GDM1 (cell line): ENCODE measurements at places on chromosomes 7 and 10.

DNA sequence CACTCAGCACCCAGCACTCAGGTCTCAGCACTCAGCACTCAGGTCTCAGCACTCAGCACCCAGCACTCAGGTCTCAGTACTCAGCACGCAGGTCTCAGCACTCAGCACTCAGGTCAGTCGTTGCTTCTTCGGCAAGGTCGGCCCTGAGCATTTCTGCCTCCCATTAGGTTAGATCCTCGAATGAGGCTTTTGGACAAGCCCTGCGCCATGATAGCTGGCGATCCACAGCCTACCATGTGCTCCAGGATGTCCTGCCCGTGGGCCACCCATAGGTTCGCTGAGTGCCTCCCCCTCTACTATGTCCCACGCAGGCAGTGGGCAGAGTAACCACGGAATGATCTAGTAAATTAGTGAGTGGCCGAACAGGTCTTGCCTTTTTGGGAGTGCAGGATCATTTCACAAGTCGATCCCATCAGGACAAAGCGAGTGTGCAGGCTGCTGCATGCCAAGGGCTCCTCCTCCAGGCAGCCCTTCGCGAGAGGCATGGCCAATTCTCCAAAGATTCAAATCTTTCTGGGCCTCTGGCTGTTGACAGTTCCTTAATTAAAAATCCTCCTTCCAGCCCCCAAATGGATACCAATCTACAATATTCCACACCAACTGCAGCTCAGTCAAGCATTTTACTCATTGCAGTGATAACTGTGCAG, 206.3 kb downstream of the ADARB2 start:
- no peak for DNase-seq

DNA sequence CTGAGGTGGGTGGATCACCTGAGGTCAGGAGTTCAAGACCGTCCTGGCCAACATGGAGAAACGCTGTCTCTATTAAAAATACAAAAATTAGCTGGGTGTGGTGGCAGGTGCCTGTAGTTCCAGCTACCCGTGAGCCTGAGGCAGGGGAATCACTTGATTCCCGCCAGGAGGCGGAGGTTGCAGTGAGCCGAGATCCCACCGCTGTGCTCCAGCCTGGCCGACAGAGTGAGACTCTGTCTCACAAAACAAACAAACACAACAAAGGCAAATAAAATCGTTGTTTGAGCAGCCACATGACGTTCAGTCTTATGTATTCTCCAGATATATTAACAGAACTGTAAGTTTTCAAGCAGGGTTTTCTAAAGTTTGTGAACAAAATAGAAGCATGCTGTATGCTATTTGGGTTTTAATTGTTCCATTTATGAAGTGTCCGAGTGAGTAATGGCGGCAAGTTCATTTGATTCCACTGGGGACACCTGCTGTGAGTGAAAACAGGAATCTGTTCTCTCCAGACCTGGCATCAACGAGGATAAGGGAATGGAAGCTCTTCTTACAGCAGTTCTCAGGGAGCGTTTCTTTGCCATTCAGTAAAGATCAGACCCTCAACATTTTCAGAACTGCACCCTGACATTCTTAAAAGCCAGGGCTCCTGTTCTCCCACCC, 122.5 kb upstream of the PITRM1 start:
- no peak for DNase-seq

DNA sequence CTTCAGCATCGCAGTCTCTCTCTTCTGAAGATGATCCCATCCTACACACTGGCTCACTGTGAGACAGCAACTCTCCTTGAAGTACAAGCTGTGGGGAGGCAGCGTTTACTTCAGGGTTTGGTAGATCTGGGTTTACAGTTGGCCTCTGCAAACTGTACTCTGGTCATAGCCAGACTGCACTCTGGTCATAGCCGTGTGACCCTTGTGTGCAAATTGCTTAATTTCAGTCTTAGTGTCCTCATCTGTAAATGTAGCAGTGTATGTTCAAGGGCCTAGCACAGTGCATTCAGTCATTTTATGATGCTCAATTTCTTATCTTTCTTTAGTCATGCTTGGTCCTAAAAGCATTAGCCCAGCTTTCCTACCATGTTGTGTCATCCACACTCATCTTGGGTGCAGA, 188.2 kb downstream of the LRMDA start:
- no peak for DNase-seq

- no peak for DNase-seq
Measured at GRCh38 chr10:25026463-25026862, 10.1 kb downstream of the THNSL1 start.

DNA sequence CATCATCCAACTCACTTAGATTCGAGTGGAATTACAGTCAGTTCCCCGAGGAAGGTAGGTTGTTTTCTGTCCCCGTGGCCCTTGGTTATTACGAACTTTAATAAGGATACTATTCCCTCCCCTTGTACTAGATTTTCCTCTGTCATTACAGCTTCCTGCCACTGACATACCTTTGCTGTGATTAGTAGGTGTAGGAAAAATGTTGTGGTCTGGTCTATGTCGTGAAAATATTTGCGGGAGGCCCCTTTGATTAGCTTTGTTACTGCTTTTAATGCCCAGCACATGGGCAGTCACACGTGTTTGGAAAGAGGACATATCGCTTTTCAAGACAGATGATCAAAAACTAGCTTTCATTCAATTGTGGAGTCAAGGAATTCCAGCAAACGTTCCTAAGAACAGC, 92.2 kb downstream of the GATA3 start:
- no peak for DNase-seq

DNA sequence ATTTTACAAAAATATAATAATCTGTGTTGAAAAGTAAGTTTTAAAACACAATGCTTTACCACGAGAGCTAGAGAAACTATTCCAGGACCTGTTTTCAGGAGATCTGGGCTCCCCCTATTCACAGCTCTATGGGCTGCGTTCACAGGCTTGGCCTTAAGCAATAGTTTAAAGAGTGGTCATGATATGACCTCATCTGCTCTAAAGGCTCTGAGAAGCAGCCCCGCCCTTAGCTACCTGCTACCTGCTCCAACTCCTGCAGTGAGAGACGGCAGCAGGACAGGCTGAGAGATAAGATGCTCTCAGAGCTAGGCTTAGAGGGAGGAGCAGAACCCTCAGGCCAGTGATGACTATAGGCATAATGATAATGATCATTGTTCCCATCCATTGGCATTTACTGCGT, 12.6 kb downstream of the ALOX5 start:
- no peak for DNase-seq

GRCh38 chr10:31120961-31121685, 89.5 kb upstream of the ZNF438 start:
- DNase-seq, result no peak

DNA sequence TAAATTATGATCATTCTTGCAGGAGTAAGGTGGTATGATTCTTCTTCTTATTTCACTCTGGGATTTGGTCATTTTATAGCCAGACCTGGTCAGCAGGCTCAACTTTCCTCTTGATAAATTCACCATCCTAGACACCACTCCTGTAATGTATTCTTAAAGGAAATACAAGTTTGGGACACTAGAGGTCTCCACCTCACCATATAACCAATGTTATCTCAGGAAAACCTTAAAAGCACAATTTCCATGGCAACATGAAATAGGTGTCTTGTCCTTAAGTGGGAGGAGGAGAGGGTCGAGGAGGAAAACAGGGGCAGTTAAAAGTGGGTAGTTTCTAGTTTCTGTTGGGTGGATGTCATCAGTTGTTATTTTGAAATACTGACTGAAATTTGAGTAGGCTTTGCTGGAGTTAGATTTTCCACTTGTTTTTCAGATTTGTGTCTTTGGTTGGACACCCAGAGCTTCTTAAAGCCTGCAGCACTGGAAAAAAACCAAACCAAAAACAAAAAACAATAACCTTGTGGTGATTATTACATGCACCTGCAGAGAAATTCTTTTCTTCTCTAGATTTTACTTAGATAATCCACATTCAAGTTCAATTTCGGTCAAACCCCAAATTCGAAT, 163.1 kb downstream of the PRKCQ start:
- peak; percentile 38 for DNase-seq

GRCh38 chr10:132507409-132507955, 30.1 kb upstream of the INPP5A start:
- DNase-seq, result no peak

- no peak for DNase-seq
Measured at GRCh38 chr10:123269017-123269552, 114.9 kb downstream of the BUB3 start.

- no peak for DNase-seq
Measured at GRCh38 chr7:46143421-46143820, 222.3 kb upstream of the IGFBP3 start.

GRCh38 chr10:12869427-12869826, 132.1 kb downstream of the CCDC3 start:
- DNase-seq, result no peak

DNA sequence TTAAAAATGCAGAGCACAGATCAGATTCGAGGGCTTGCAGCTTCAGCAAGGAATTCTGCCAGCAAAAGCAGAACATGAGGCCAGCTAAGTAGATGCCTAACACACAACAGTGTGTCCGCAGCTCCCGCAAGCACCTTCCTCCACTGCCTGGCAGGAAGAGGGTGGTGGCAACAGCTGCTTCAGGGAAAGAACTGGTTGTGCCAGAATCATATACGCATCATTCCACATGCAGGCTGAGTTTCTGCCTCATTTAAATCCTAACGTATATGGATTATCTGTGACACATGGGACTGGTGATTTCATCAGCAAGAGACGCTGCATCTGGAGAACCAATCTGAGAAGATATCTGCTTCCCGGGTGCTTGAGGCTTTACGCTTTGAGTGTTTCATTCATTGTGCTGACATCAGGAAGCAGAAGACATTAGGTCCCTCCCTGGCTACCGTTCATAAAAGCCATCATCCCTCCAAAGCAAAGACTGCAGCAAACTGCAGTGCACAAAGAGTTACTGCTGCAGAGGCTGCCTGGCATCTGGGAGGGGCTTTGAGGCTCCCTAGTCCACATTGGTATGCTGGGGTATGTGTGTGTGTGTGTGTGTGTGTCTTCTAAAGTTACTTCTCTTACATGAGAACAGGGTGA, 78.8 kb downstream of the FAM13C start:
- DNase-seq, result no peak

- DNase-seq, result no peak
Measured at GRCh38 chr10:33876584-33877400, 542.3 kb upstream of the NRP1 start.

DNA sequence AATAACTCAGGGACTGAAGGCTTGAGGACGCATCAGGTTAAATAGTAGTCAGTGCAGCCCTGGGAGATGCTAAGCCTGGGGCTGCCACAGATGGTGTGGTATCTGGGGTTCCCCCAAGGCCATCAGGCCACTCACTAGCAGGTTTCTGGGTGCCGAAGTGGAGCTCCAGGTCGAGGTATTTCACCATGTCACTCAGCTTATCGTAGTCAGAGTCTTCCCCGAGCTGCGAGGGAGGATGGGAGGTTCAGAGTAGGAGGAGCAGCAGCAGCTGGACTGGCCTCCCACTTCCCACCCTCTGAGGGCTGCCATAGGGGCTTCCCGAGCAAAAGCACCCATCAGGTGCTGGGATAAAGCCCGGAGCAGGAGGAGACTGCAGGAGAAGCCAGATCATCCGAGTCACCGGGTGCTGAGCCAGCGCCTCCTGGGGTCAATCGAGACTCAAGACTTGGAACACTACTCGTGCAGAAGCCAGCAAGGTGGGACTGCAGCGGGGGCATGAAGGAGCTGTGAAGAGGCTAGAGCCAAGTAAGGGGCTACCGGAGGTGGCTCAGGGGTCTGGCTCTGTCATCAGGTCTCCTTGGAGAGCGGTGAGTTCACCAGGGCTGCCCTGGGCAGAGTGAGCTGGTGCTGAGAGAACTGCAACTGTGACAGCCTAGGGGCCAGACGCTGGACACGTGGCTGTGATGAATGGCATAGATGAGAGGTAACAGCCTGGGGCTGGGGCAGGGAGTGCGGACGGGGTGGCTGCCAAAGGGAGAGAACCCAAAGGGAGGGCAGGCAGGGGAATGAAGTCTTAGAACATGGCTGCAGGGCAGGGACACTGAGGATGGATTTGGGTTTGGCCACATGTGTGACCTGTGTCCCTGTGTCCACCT, 45.3 kb downstream of the GRID2IP start:
- no peak for DNase-seq

- no peak for DNase-seq
Measured at GRCh38 chr7:104895522-104896236, 118.3 kb upstream of the KMT2E start.

DNA sequence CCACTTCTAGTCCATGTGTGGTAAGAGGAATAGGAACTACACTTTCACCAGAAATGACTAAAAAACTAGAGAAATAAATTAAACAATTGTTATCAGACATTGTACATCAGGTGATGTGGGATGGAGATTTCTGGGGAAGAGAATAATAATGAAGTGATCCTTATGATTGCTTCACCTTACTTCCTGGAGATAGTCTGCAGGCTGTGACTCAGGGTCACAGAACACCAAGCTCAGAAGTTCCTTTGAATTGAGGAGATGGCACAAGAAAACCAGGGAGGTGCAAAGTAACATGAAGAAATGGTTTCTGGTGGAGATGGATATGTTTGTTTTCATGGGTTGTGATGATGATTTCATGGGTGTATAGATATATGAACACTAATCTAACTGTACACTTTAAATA, 44.5 kb downstream of the ZWINT start:
- no peak for DNase-seq

DNA sequence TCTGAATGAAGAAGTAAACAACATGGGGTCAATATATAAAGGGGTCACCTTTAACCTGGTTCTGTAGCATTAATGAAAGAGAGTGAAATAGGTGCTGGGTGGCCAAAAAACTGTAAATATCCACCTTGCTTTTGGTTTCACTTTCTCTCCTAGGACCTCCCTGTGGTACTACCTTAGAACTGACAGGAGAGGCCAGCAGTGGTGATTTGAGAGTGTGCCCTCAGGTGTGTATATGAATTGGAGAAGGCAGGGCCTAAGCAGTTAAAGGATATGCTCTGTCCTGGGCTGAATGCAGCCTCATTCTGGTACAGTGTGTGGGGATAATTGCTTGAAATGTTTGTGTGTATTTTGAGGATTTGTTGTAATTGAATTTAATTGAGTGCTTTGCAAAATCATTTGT, 62.0 kb downstream of the BBS9 start:
- DNase-seq, result no peak

GRCh38 chr10:11354823-11355222, 256.6 kb downstream of the USP6NL start:
- DNase-seq, result no peak

- no peak for DNase-seq
Measured at GRCh38 chr10:21452203-21452602, 73.3 kb downstream of the SKIDA1 start.

DNA sequence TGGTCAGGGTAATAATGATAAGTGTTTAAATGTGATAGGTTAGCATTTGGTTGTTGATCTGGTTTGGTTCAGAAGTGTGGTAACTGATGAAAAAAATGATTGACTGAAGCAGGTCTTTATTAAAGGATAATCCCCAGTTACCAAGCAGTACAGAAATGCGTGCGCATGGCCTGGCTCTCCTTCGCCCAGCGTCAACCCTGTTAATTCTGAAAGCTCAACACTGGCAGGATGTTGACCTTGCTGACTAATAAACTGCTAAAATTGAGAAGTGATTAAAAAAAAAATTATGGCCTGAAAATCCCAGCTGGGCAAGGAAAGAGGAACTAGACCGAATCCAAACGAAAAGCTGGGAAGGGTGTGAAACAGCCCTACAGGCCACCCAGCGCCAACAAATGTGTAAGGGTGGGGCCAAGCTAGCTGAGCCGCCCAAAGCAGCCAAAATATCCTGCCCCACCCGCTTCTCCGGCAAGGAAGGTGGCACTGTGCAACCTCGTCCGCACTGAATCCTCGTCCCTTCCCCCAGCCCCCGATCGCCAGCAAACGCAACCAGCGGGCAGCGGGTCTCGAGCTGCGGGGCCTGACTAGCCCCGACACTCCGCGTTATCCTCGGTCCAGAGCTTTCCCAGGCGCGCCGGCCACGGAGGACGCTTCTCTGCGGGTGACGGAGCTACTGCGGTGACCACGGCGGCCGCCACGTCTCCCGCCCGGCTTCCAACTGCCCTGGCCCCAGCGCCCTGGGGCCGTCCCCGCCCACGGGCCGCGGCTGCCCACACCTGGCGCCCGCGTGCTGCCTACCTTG, 561 bp downstream of the SHTN1 start:
- no peak for DNase-seq
